ENCODE measurements at places on chromosomes 4 and X.

GRCh38 chr4:8679032-8679431 is 86.5 kb downstream of the CPZ start:
- DNase-seq: no peak

DNA sequence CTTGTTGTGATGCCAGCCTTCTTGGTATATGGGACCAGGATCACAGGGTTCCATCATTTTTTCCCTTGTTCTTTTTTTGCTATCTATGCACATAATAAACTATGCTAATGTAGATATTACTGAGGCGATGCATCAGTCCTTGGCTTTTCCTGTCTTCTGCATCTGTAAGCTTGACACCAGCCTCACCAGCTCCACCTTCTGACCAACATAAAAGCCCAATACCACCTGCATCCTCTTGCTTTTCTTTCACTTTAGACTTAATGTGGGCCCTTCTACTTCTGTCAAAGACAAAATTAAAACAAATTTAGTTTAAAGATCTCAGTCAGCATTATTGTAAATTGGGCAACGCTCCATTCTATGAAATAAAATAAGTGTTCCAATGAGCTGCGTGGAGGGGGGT is 1718.8 kb upstream of the PCDH10 start:
- no peak for DNase-seq

DNA sequence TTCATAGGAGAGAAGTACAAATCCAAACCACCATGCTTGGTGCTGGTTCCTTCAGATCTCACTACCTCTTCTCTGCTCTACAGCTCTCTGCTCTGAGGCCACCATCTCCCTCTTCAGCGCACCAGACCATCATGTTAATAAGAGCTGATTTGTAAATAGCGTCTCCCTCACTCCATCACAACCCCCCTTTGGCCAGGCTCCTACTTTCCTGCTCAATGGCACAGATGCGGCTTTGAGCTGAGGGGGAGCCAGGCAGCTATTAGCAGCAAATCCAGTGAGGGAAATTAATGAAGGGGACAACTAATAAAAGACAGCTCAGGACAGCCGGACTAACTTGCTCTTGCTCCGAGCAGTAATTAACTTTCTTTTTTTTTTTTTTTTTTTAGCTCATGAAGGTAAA is 13.1 kb downstream of the NEUROG2 start:
- DNase-seq: no peak

GRCh38 chr4:87117051-87117731 is 103.2 kb downstream of the KLHL8 start:
- DNase-seq: no peak

- DNase-seq: no peak
Observed at GRCh38 chr4:113476800-113477199, 284.7 kb downstream of the CAMK2D start.

All from hematopoietic multipotent progenitor cell (in vitro differentiated cells).